ENCODE measurements at places on chromosomes 1 and 21.

- DNase-seq = no peak
Observed at GRCh38 chr1:235892734-235893413, 26.2 kb upstream of the LYST start.

DNA sequence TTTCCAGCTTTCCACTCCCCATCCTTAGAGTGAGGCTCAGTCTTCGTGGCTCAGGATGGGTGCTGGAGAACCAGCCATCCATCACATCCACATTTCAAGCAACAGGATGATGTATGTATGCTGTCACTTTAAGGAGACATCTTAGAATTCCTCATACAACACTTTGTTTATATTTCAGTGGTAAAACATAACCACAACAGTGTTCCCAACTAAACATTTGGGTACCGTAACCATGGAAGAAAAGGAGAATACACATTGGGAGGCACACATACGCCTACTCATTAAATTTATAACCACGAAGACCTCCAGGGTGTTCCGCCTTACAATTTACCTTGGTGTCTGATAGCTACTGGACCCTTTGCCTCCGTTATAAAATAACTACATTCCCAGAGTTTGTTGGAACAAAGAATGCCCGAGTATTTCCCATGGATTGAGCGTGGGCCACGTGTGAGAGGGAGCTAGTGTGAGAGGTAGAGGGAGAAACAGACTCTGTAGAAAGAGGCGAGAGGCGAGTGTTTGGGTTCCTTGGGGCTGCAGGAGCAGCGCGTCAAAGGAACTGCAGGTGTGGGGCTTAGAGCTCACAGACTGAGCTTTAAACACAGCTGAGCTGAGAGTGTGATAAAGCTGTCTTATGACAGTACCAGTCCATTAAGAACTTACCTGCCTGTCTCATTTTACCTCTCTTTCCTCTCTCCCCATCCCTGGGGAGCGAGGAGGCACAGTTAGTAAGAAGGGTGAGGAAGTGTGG is 111.5 kb upstream of the USP24 start:
- DNase-seq = no peak

- no peak for DNase-seq
Observed at GRCh38 chr21:15140321-15141019, 75.7 kb upstream of the NRIP1 start.

DNA sequence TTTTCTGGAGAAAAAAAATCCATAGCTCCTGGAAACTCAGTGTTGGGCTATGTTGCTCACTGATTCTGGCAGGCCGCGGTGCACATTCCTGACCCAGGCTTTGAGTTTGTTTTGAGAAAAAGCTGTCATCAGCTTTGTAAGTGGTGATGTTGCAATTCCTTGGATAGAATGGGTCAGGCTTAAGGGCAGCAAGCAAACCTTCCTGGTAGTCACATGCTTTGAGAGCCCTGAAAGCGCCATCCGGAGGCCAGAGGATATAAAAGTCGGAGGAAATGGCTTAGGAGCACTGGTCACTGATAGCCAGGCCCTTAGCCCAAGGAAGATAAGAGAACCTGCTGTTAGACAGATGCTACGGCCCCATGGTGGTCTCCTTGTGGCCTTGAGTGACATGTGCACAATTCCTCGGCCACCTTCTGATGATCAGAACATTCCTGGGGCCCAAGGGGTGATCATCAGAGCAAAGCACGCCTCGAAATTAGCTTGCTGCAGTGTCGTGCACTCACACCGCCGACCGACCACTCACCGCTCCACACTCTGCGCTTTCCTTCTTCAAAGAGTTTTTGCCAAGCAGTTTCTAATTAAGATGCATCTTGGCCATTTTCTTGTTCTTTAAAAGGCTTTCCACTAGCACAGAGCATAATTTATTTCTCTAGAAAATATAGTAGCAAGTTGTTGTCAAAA is 78.6 kb downstream of the MAN1C1 start:
- DNase-seq = no peak

GRCh38 chr1:46153228-46153627 is 20.8 kb upstream of the PIK3R3 start:
- DNase-seq = no peak

- no peak for DNase-seq
Observed at GRCh38 chr1:63703701-63704107, 70.1 kb upstream of the ROR1 start.

GRCh38 chr1:21523297-21523813 is 14.1 kb downstream of the ALPL start:
- DNase-seq = no peak

DNA sequence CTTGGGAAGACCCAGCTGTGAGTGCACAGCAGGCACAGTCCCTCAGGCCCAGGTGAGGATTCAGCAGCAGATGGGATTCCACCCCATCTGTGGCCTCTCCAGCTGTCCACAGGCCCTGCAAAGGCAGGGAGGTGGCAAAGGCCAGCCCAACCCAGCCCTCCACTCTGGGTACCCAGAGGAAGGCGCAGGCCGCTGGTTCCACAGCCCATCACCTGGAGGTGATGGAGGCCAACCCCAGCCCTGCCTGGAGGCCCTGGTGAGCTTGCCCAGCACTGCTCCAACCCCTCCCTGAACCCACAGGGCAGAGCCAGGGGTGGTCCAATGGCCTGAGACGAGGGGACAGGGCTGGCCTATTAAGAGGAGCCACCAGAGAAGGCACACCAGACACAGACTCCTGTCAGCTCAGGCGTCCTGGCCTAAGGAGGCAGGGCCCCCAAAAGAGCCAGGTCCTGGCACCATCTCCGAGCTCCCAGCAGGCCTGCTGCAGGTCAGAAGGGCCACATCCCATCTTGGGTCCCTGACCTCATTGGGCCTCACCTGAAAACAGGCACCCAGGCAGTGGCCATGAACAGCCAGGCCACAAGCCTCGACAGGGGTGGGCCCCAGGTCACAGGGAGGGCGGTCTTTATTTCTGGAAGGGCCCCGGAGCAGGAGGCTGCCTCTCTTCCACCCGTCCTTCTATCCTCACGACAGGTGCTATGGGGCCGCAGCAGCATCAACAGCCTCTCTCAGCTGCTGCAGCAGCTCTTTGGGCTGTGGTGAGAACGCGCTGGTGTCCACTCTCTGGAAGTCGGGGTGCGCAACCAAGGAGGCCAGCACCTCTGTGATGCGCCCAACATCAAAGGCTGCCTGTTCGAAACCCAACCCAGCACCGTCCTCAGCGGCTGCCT is 3.2 kb downstream of the JMJD4 start:
- no peak for DNase-seq
